ENCODE measurements at places on chromosomes 16 and 17.

DNA sequence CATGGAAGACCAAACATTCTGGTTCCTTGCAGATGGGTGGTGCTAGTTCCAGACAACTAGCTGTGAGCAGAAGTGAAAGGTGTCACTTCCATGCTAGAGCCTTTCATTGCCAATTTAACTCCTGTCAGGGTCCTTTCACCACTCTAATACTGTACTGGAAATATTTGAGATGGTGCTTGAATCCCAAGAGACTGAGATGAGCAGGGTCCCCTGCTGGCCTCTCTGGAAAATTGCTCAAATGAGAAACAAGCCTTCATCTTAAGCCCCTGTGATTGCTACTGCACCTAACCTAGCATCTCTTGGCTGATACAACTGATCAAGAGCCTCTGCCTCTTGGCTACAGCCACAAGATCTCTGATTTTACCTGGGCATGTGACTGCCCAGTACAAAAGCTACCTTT lies 7.4 kb upstream of the VAC14 start:
- no peak for DNase-seq

DNA sequence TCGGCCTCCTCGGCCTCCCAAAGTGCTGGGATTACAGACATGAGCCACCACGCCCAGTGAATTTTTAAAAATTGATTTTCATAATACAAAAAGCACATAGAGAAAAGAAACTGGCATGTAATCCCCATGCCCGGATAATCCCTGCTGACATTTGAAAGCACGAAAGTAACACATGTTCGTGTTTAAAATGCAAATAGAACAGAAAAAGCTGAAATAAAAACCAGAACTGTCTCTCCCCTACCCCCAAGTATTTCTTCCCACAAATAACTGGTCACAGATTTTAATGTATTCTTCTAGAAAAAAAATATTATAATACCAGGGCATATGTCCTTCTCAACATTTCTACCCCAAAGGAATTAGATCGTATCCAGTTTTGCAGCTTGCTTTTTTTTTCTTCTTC lies 222.9 kb downstream of the SLC39A11 start:
- no peak for DNase-seq

GRCh38 chr17:76791053-76791980 lies 53.4 kb downstream of the MFSD11 start:
- DNase-seq = no peak

DNA sequence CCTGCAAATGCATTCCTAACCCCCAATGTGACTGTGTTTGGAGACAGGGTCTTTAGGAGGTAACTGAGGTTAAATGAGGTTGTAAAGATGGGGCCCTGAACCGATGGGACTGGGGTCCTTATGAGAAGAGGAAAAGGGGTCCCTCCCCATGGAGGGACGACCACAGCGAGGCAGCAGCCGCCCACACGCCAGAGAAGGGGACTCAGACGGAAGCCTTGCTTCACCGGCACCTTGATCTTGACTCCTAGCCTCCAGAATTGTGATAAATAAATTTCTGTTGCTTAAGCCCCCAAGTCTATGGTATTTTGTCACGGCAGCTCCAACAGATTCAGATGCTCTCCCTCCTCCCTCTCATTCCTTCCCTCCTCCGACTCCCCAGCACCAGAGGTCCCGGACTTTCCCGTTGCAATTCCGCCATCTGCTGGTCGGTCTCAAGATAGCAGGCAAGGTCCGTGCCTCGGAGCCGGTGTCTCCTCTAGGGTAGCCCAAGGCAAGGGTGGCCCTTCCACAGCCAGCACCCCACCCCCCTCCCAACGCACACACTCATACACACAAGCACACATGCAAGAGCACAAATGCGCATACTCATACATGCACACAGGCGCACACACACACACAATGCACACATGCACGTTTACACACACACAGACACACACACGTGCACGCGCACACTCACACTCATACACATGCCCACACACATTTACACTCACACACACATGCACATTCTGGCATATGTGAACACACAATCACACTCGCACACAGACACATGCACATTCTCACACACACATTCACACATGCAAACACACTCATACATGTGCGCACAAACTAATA lies 23.1 kb upstream of the C16orf78 start:
- DNase-seq = no peak

- DNase-seq = peak; percentile 83
Observed at GRCh38 chr16:49564496-49565229, 191.1 kb downstream of the C16orf78 start.

GRCh38 chr16:2472488-2472864 lies 1.4 kb downstream of the NTN3 start:
- no peak for DNase-seq

DNA sequence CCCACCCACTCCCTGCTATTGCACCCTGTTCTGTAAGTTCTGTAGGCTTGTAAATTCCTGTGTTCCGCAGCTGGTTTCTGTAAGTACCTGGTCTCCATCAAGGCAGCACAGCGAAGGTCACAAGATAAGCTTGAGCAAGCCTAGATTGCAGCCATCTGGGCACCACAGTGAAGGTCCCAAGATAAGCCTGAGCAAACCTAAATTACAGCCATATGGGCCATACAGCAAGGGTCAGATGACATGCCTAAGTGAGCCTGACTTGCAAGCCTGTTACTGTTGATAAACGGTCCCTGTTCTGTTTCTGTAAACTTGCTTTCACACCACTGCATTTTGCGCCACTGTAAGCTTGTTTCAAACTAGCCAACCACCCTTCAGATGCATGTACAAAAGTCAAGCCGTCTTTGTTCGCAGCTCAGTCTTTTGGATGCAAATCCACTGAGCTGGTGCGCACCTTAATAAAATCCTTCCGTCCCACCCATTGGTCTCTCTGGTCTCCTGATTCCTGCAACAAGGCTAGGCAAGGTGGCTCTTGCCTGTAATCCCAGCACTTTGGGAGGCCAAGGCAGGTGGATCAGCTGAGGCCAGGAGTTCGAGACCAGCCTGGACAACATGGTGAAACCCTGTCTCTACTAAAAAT lies 42.6 kb upstream of the ATF7IP2 start:
- no peak for DNase-seq

- DNase-seq = peak; percentile 51
Observed at GRCh38 chr17:61416540-61417363, 17.1 kb downstream of the TBX2 start.

DNA sequence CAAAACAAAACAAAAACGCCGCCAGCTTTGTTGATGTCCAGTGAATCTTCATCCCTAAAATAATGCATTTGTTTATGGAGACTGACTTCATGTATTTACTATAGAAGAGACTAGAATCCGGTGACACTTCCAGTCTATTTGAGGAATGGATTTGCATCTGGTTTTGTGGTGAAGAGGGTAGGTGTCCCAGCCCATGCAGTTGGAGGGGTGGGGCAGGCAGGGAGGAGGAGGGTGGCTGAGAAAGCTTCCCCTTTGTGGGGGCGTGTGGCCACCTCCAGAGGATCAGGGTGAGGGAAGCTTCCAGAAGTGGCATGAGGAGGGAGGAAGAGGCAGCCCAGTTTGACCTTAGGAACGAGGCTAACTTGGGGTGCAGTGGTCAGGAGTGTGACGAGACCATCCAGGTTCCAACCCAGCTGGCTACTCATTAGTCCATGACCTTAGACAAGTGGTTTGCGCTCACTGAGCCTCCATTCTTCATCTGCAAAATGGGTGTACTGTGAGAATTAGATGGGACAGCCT lies 69.5 kb downstream of the CMIP start:
- DNase-seq = no peak

- no peak for DNase-seq
Observed at GRCh38 chr17:31494259-31495021, 103.0 kb downstream of the RAB11FIP4 start.

GRCh38 chr17:59791603-59792457 lies 84.4 kb downstream of the VMP1 start:
- DNase-seq = no peak

DNA sequence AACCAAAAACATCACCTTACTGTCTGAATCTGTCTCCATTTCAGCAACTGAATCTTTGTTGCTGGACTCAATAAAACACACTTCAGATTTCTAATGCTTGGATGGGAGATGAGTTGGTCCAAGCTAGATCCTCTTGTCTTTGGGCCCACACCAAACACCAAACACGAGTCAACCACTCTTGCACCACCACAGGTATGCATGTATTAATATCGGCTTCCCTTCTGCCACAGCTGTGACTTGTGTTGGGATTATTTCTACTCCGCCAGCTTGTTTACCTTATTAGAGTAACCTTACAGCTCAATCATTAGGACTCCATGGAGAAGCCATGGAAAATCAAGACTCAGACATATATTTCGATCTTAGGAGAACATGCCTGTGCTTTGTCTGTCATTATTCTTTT lies 49.9 kb downstream of the XYLT1 start:
- DNase-seq = no peak

All from NCI-H524 treated with DMSO at 0.1 percent for 48 hours (cell line).